ENCODE measurements at places on chromosomes 1 and 21. TPM values are rescaled to one million over a fixed set of nuclear protein-coding genes. Genes with fewer than 3 reads are reported as not detected.

DNA sequence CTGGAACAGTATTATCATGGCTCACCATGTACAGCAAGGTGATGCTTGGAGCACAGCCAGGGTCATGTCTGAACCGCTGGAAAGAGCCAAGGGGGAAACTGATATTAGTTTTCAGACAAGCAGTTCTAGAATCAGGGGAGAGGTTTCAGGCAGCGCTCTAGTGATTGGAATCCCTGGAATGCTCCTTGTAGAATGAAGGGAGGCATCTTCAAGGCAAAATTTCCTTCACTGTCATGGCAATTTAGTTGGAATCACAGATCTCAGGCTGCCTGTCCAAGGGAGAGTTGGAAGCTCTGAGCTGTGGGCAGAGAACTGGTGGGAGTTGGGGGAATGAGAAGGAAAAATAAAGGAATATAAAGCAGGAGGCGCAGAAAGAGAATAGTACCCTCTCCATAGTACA, 737.1 kb downstream of the PTPRU start:
- no peak for DNase-seq

GRCh38 chr1:115056395-115056798, 26.8 kb downstream of the TSHB start:
- DNase-seq: no peak

GRCh38 chr21:29334717-29335428, 36.2 kb downstream of the BACH1 start:
- no peak for DNase-seq

GRCh38 chr1:156708218-156708661, 2.9 kb upstream of the CRABP2 start:
- no peak for DNase-seq

- no peak for DNase-seq
Observed at GRCh38 chr1:32742956-32743355, 40.4 kb upstream of the SYNC start.

GRCh38 chr21:38675182-38675824, 130.4 kb upstream of the ETS2 start:
- no peak for DNase-seq

DNA sequence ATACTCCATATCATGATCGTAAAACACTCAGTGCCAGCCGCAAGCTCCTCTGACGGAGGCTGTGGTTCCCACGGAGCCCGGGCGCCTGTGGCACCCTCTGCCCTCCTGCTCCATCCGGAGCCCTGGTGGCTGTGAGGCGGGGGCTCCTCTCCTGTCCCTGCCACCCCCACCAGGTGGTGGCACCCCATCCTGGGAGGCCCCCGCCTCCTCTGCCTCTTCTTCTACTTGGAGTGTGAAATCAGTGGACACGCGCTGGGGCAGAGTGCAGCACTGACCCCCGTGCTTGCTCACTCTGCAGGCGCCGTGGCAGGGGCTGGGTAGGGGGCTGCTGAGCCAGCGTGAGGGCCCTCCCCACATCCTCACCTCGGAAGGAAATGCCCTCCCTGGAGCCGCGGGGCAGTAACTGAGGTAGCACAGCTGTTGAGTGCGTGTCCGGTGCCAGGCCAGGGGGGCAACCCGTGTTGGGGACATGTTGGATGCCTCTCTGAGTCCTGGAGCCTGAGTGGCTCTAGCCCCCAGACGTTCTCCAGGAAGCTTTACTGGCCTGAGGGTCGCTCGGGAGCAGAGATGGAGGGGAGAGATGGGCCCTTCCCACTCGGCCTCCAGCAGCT, 58.7 kb upstream of the ABCG1 start:
- DNase-seq: no peak

GRCh38 chr1:30307182-30307581, 416.2 kb downstream of the MATN1 start:
- no peak for DNase-seq

GRCh38 chr1:6134206-6134605, 45.9 kb downstream of the CHD5 start:
- DNase-seq: no peak

GRCh38 chr1:4016351-4017130, 116.5 kb upstream of the C1orf174 start:
- no peak for DNase-seq

The LRRC38 gene
- total RNA-seq: not detected

DNA sequence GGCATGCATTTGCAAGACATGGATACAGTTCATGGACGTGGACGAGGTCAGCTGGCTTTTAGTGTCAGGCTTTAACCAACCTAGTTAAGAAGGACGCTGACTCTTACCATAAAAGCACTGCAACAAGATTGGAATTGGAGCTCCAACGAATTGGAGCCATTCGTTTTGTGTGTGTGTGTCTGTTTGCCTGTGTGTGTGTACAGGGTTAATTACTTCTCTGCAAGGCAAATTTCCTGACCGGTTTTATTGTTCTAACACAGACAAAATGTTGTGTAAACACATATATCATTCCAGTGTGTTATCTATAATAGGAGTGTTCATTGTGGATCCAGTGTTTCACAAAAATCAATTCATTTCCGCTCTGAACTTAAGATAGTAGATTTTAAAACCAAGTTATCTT, 7.9 kb downstream of the ITSN1 start:
- DNase-seq: no peak

The LCE1F gene
- total RNA-seq: not detected

The NCSTN gene
- total RNA-seq: 64.7 TPM

The OR2T11 gene
- total RNA-seq: not detected

GRCh38 chr1:199549421-199549820, 478.1 kb upstream of the NR5A2 start:
- no peak for DNase-seq

GRCh38 chr1:75720820-75721219, 3.7 kb upstream of the ACADM start:
- DNase-seq: no peak

The CD48 gene
- 6.8 TPM for total RNA-seq
